H4 (cell line): ENCODE measurements at places on chromosomes 6 and 20. TPM values are rescaled to one million over a fixed set of nuclear protein-coding genes. Genes with fewer than 3 reads are reported as not detected.

The ASIP gene
- total RNA-seq, result not detected in 2 replicates

The KCNS1 gene
- not detected in 2 replicates for total RNA-seq

The OPRL1 gene
- total RNA-seq, result 0.23 and 0.97 TPM in 2 replicates

The MUCL3 gene
- not detected in 2 replicates for total RNA-seq

The SIRPB1 gene
- total RNA-seq, result 0.31 and 1.6 TPM in 2 replicates

The SNAI1 gene
- 5.5 and 10.5 TPM in 2 replicates for total RNA-seq

The PGC gene
- not detected in 2 replicates for total RNA-seq

The SIRPA gene
- 6.8 and 10.6 TPM in 2 replicates for total RNA-seq

The RIPOR2 gene
- not detected in 2 replicates for total RNA-seq

The COL10A1 gene
- total RNA-seq, result not detected in 2 replicates

The SOBP gene
- total RNA-seq, result 1.5 and 2.9 TPM in 2 replicates

The BEND6 gene
- 10.5 and 18.9 TPM in 2 replicates for total RNA-seq

The MMP24OS gene
- 4.0 and 10.4 TPM in 2 replicates for total RNA-seq

The HBS1L gene
- total RNA-seq, result 45.2 and 65.6 TPM in 2 replicates

The PTPRT gene
- not detected in 2 replicates for total RNA-seq

The PAX1 gene
- not detected in 2 replicates for total RNA-seq

The AIF1 gene
- not detected in 2 replicates for total RNA-seq

The PRRT1 gene
- 0.10 TPM in 1 of 2 replicates, not detected in the other for total RNA-seq

The MRPS18A gene
- total RNA-seq, result 73.4 and 84.5 TPM in 2 replicates

The PDE10A gene
- 2.1 and 3.1 TPM in 2 replicates for total RNA-seq

The ZNF334 gene
- 0.14 TPM in 1 of 2 replicates, not detected in the other for total RNA-seq

The BEND3 gene
- total RNA-seq, result 2.1 and 2.9 TPM in 2 replicates

The RGS17 gene
- 1.1 and 1.5 TPM in 2 replicates for total RNA-seq

The HAO1 gene
- total RNA-seq, result not detected in 2 replicates

The HRH3 gene
- not detected in 2 replicates for total RNA-seq

The GPLD1 gene
- total RNA-seq, result 0.08 TPM in 1 of 2 replicates, not detected in the other

The TMEM170B gene
- 0.95 and 1.3 TPM in 2 replicates for total RNA-seq

The BTN1A1 gene
- total RNA-seq, result not detected in 2 replicates

The MTG2 gene
- total RNA-seq, result 13.3 and 18.0 TPM in 2 replicates

The JPH2 gene
- 0.15 TPM in 1 of 2 replicates, not detected in the other for total RNA-seq

The NNAT gene
- not detected in 2 replicates for total RNA-seq

The MLN gene
- not detected in 2 replicates for total RNA-seq

The GMPR gene
- total RNA-seq, result 8.9 and 11.5 TPM in 2 replicates

The TNXB gene
- 0.06 and 0.29 TPM in 2 replicates for total RNA-seq

The TFAP2D gene
- total RNA-seq, result 0.14 and 0.46 TPM in 2 replicates

The FERMT1 gene
- 0.56 and 1.6 TPM in 2 replicates for total RNA-seq
